ENCODE measurements at places on chromosomes 1 and 21.

GRCh38 chr1:51139474-51139873 lies 37.4 kb downstream of the C1orf185 start:
- DNase-seq: no peak

GRCh38 chr1:17393230-17393629 lies 21.2 kb downstream of the PADI6 start:
- DNase-seq: no peak

- DNase-seq: no peak
Observed at GRCh38 chr1:203756036-203756435, 8.9 kb upstream of the LAX1 start.

GRCh38 chr21:34992736-34993398 lies 56.2 kb downstream of the RUNX1 start:
- DNase-seq: no peak

DNA sequence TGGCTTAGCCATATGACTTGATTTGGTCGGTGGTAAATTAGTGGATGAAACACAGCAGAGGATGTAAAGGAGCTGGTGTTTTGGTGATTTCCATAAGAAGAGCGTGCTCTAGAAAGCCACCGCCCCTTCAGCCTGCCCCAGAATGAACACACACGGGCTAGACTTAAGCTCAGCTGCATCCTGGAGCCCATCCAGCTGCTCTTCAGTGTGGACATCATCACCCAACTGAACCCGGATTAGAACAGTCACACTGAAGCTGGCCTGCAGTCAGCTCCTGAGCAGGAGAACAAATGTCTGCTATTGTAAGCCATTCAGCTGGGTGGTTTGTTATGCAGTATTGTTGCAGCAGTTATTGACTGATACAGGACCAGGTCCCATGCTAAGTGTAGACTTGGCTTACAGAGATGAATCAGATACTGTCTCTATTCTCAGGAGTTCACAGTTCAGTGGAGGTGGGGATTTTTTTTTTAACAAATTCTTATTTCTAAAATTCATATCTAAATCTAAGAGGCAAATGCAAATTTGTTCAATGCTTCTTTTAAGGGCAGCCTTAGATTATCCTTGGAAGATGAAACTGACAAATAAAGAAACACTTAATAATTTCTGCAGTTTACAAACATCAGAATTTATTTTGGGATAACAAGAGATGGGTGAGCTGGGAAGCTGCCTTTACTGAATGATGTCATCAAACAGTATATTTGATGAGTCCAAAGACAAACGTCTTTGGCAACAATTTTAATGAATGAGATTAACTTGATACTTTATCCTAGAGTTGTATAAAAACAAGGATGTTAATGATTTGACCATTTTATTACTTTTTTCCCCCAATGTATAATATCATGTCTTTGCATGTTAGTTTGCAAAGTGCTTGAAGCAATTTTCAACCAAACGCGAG lies 251.2 kb downstream of the TRABD2B start:
- DNase-seq: no peak

DNA sequence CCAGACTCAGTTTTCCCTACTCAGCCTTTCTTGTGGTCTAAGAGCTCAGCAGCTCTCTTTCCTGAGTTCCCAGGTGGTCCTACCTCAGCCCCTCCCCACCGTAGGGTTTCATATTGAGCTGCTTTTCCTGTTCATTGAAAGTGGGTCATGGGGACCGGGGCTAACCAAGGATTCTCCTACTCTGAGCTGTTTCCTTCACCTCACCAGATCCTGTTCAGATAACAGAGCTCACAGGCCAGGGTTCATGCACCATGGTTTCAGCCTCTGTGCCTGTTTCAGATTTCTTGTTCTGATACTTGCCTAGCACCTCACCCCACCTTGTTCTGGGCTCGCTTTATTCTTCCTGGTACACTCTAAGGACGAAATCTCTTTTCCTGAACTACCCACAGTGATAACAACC lies 8.5 kb downstream of the UBQLN4 start:
- DNase-seq: no peak

GRCh38 chr1:102799496-102799895 lies 308.8 kb downstream of the COL11A1 start:
- DNase-seq: no peak
